ENCODE measurements at places on chromosomes 1 and 21.

- DNase-seq, result no peak
These were observed 110.9 kb downstream of the TOMM20 start for GRCh38 chr1:235017719-235018118.

- no peak for DNase-seq
These were observed 17.6 kb downstream of the ACADM start for GRCh38 chr1:75742047-75742625.

GRCh38 chr1:112769611-112770010 lies 54.5 kb upstream of the PPM1J start:
- no peak for DNase-seq

- no peak for DNase-seq
These were observed 441.6 kb downstream of the OMA1 start for GRCh38 chr1:58104960-58105359.

DNA sequence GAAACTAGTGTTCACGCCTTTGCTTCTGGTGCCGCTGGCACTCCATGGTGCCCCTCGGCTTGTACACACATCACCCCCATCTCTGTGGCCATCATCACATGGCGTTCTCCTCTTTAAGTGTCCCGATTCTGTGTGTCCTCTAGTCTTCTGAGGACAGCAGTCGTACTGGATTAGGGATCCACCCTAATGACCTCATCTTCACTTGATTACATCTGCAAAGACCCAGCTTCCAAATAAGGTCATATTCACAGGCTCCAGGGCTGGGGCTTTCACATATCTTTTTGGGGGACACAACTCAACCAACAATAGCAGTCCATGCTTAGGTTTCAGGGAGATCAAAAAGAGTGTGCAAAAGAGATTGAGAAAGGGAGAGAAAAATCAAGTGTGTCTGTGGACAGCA lies 64.9 kb downstream of the HLCS start:
- no peak for DNase-seq

DNA sequence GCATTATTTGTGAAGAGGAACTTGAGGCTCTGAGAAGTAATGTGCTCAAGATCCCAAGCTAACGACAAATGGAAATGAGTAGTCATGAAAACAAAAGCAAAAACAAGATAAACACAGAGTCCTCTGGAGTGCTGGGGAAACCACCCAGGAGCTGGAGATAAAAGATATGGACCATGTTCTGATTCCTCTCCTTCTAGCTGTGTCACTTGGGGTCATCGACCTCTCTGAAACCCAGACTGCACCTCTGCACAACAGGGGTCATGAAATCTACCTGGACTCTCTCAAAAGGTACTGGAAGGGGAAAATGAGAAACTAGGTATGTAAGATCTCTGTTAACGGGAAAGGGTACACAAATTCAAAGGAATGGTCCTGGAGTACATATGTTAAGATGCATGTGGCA lies 6.5 kb downstream of the PGLYRP4 start:
- DNase-seq, result no peak

- DNase-seq, result no peak
These were observed 55.8 kb downstream of the OBSCN start for GRCh38 chr1:228263636-228264035.

DNA sequence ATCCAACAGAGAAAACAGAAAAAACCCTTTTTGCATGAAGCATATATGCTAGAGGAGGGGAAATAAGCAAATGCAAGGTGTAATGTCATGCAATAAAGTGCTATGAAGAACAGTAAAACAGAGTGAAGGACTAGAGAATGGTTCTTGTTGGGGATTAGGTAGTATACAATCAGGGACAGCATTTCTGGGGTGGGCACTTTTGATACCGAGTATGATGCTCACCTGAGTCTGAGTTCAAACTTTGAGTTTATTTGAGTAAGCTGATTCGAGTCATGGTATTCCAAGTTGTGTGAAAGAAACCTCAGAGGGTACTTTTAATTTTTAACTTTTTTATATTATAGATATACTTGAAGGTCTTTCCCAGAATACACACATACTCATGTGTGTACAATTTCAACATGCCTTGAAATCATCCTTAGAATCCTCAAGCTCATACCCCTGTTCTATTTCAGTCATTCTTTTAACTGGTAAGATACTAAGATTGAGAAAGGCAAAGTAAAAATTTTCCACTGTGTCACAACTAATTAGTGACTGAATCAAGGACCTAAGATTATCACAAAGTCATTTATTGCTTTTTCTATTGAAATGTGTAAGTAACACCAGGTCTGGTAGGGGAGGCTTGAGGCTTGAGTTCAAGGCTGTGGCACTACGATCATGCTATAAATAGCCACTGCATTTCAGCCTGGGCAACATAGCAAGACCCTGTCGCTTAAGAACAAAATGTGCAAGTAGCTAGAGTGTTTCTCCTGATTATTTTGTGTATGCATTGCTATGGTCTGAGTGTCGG lies 12.1 kb downstream of the LRRC8B start:
- no peak for DNase-seq

- no peak for DNase-seq
These were observed 30.1 kb upstream of the TRIM62 start for GRCh38 chr1:33211972-33212371.

DNA sequence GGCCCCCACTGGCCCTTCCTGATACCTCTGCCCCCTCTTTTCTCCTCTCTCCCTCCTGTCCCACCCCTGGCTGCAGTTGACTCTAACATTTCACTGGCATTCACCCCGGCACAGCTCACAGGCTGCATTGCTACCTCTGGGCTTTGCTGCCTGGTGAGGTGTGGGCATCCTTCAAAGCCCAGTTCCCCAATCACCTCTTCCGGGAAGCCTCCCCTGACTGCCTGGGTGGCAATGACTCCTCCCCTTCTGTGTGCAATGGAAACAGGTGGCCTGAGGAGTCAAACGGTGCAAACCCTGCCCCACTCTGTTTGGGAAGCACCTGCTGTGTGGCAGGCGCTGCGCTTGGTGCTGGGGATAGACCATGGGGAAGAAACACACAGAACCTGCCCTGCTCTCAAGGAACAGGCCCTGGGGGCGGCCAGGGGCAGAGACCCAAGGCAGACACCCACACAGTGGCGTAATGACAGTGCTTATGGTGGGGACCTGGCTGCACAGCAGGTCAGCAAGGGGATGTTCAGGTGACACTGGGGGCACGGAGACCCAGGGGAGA lies 39.3 kb upstream of the POFUT2 start:
- no peak for DNase-seq

DNA sequence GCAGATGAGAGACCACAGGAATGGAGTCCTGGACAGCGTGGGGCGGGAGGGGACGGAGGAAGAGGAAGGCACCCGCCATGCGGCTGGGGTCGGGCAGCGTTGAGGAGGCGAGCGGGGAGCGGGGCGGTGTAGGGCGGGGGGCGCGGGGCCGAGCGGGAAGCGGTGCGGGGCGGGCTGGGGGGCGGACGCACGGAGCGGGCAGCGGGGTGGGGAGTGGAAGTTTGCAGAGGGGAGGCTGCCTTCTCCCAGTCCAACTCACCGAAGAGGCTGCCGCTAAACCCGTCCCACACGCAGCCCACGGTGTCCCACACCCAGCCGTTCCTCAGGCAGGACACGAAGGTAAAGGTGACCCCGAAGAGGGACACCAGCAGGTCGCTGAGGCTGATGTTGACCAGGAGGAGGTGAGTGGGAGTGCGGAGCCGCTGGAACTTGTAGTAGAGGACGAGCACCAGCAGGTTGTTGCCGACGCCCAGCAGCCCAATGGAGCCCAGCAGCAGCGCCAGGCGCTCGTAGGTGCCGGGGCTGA lies 483 bp downstream of the CHML start:
- no peak for DNase-seq

Data from NCI-H748 treated with DMSO at 0.1 percent for 48 hours (cell line).